Ecto neural progenitor cell (in vitro differentiated cells): ENCODE measurements at places on chromosomes 11 and 22.

DNA sequence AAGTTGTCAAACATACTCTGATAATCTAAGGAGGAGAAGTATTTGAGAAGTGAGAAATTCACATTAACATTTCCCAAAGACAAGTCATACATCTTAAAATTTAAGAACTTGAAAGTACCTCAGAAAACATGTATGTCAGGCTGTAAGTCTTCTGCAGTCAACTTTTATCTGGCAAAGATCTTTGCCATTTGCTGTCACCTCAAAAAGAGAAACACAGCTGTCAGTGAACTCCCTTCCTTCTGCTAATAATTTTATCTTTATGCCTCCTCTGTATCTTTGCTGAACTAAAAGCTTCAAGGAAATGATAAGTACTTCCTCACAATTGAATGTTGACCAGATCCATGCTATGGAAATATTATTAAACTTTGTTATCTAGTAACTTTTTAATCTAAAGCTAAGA, 18.7 kb downstream of the TTC17 start:
- DNase-seq, result no peak

DNA sequence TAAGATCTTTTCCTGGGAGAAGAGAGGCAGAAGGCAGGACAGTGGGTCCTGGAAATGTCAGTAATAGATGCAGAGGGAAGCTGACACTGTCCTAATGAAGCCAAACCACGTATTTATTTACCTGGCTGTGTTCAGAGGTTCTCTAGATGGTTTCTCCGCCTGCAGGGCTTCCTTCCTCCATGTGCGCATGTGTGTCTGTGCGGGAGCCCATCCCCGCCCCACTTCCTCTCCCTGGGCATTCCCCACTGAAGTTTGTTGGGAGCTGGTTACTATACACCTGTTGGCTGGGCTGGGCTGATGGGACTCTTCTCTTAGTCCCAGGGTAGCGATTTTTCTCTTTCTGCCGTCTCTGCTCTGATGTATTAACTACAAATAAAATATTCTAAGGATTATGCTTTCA, 204.9 kb upstream of the TBCEL start:
- no peak for DNase-seq

- no peak for DNase-seq
Measured at GRCh38 chr22:33722816-33723215, 197.5 kb downstream of the LARGE1 start.

DNA sequence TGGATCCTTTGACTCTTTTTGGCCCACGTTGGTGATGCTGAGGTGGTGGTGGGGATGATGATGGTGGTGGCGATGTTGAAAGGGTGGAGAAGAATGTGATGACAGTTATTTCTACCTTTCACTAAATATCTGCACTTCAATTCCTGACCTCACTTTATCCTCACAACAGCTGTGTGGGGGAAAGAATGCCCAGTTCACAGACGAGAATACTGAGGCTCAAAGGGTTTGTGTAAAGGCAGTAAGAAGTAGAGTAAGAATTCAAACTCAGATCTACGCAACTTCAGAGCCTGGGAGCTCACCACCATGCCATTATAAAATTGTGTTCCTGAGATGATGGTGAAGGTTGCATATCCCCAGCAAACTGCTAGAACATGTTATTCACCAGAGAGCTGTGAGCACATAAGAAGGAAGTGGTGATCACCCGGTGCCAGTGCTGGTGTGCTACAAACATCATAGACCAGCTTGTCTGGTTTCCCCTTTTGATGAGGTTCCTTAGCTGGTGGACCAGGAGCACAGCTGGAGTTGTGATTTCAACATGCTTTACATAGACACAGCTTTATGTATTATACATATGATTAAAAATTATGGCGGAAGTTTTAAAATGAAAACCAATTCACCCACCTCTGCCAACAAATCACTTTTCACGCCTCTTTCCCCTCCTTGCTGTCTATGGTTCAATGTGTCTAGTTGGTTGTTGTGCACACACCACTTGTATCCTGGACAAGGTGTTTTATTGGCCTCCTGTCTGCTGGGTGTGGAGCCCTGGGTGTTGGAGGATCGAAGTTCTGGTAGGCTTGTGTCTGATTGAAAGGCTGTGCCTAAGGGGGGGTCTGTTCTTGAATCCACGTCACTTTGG, 6.2 kb downstream of the ST14 start:
- no peak for DNase-seq

DNA sequence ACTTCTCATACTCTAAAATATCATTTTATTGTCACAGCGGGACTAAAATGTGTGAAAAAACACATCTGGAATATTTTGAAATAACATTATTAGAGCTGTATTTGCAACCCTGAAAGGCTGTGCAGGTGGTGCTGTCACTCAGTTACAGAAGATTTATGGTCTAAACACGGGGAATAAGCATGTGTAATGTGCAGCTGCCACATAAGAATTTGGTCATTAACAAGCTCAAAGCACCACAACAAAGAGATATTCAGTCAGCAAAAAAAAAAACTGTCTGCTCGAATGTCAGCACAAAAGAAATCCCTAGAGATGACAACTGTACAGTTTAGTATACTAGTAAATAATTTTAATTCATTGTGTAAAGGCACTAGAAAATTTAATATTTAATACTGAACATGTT, 31.3 kb downstream of the TMEM123 start:
- no peak for DNase-seq

GRCh38 chr11:12137938-12138731, 27.7 kb downstream of the MICAL2 start:
- DNase-seq, result no peak

DNA sequence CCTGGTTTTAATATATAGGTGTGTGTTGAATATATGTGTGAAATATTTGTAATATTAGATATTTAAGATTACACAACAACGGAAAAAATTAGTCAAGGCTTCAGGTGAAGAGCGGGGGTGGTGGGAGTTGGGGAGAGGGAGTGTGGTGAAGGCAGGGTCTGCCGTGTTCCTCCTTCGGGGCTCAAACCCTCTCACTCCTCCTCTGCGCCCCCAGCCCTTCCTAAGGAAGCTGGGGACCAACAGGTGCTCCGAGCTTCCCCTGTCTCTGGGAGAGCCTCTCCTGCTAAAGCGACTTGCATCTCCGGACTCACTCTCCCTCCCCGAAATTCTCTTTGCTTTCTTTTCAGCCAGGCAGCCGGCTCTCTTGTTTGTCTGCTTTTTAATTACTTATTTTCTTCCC, 960 bp upstream of the CADM1 start:
- DNase-seq, result no peak

GRCh38 chr11:72631806-72632731, 42.2 kb downstream of the PDE2A start:
- DNase-seq, result no peak

GRCh38 chr11:120548682-120549209, 37.2 kb downstream of the GRIK4 start:
- no peak for DNase-seq

- DNase-seq, result no peak
Measured at GRCh38 chr11:46475926-46476545, 84.5 kb upstream of the CHRM4 start.

- no peak for DNase-seq
Measured at GRCh38 chr22:27152883-27153282, 495.5 kb downstream of the MIAT start.

DNA sequence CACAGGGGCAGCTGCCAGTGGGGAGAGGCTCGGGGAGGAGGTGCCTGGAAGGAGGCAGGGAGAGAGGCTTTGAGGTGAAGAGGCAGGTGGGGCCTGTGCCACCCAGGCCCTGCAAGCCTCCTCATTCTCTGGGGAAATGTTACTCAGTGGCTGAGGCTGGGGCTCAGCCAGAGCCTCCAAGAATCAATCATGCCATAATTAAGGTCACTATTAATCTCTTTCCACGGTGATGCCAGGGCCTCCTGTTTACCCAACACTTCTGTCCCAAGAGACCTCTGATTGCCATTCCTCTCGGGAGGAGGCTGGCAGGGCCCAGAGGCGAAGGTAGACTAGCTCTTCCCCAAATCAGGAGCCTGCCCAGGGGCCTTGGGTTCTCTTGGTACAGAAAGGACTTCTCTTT, 38.4 kb downstream of the GDPD5 start:
- no peak for DNase-seq

DNA sequence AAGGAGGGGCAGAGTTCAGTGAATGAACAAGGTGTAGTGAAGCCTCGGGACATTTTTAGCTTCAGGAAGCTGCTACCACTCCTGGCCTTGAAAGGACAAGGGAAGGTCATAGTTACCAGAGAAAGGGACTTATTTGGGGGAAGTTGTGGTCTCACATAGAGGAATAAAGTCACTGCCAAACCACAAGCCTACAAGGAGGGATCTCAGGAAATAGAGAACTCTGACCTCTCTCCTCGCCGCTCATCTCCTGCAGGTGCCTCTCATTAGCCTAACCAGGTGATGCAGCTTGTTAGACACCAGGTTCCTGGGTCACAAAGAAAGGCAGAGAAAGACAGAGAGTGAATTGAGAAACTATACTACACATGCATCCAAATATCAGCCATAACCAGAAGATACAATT, 14.3 kb upstream of the TOLLIP start:
- DNase-seq, result no peak

GRCh38 chr11:126414615-126415014, 59.1 kb downstream of the ST3GAL4 start:
- DNase-seq, result no peak

GRCh38 chr11:128628325-128628673, 40.9 kb upstream of the ETS1 start:
- no peak for DNase-seq
